ENCODE measurements at places on chromosomes 6 and 20.

DNA sequence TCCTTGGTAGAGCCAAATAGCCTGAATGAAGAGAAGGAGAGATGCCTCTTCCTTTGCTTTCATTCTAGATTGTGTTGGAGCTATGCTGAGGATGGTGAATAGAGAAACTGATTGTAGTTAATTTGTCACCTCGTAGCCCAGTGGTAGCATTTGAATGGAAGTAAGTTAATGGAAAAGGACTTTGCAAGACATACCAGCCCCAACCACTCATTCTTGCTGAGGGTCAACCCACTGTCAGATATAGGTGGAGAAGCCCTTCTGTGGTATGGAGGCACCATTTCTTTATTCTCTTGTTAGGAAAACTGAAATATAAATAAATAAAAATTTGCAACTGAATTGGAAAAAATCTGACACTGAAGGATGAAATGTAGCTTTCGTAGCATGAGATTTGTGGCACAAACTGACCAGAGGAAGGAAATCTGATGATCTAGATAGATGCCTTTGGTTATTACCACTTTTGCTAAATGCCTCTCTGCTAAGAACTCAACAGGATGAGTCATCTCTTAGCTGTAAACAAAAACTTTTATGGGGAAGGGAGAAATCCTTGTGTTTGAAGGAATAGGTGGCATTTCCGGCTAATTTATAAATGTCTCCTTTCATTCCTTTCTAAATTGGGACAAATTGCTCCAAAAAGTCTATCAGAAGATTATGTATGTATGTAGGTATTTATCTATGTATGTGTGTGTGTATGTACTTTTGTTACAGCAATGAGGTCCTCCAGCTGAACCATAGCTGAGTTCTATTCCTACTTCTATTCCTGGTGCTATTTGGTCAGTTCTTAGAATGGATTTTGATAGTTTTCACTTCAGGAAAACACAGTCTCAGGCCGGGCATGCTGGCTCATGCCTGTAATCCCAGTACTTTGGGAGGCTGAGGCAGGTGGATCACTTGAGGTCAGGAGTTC is 76.5 kb upstream of the SUPT3H start:
- no peak overlapping the region for H3K27ac ChIP-seq
- no peak overlapping the region for H3K4me3 ChIP-seq
- no peaks in the 10 kb centered on the region for H3K36me3 ChIP-seq
- H3K4me1 ChIP-seq: peaks cover 36% of the 10 kb centered on the region
- H3K27me3 ChIP-seq: no peaks in the 10 kb centered on the region
- DNase-seq: no peak

GRCh38 chr20:15909995-15910394 is 663.3 kb downstream of the KIF16B start:
- H3K4me3 ChIP-seq: no peak overlapping the region
- no peaks in the 10 kb centered on the region for H3K36me3 ChIP-seq
- no peak for DNase-seq

DNA sequence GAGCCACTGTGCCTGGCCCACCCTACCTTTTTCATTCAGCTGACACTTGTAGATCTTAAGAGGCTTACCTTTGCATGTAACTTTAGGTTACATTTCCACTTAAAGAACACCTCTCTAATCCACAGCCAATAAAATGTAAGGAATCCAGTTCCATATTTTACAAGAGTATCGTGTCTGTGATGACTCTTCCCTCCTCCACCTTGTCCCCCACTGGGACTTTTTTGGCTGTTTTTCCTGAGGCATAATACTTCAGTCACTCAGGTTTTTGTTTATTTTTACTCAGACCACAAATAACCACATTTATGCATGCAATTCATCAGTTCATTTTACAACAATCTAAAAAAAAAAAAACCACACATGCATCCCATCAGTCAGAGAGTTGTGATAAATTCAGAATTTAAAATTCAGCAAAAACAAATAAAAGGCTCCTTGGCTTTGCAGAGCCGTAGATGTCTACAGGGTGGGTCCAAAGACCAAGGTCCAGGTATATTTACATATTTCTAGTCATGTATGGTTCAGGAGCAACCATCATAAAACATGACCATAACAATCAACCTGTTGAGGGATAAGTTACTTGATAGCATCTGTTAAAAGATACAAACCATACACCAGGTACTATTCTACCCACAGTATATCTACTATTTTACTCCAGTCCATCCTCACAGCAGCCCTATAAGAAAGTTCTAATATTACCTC is 9.9 kb downstream of the ATXN1 start:
- no peaks in the 10 kb centered on the region for H3K27me3 ChIP-seq
- no peak overlapping the region for H3K27ac ChIP-seq
- H3K36me3 ChIP-seq: peaks cover 20% of the 10 kb centered on the region
- H3K4me1 ChIP-seq: no peaks in the 10 kb centered on the region
- H3K4me3 ChIP-seq: no peak overlapping the region
- DNase-seq: no peak

DNA sequence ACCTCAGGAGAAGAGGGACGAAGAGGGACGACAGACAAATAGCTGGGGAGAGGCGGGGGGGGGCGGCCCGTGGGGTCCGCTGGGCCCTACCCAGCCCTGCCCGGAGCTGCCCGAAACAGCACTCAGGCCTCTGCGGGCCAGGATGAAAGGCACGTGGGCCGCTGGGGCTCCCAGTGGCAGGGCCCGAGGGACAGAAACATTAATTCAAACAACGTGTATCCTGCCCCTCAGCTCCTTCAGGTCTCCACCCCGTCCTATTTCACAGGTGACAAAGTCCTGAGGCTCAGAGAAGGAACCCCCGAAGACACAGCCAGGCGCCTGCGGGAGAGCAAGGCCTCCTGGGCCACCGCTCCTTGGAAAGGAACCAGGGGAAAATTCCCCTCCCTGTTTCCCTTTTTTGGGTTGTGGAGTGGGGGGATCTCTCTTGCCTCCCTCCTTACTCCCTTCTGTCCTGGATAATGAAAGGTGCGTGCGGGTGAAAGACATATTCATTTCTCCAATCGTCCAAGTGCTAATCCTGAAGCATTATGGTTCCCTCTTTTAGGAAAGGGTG is 93.3 kb downstream of the RNASET2 start:
- peaks cover 10% of the 10 kb centered on the region for H3K4me1 ChIP-seq
- no peaks in the 10 kb centered on the region for H3K27me3 ChIP-seq
- H3K36me3 ChIP-seq: no peaks in the 10 kb centered on the region
- no peak overlapping the region for H3K27ac ChIP-seq
- no peak for DNase-seq

DNA sequence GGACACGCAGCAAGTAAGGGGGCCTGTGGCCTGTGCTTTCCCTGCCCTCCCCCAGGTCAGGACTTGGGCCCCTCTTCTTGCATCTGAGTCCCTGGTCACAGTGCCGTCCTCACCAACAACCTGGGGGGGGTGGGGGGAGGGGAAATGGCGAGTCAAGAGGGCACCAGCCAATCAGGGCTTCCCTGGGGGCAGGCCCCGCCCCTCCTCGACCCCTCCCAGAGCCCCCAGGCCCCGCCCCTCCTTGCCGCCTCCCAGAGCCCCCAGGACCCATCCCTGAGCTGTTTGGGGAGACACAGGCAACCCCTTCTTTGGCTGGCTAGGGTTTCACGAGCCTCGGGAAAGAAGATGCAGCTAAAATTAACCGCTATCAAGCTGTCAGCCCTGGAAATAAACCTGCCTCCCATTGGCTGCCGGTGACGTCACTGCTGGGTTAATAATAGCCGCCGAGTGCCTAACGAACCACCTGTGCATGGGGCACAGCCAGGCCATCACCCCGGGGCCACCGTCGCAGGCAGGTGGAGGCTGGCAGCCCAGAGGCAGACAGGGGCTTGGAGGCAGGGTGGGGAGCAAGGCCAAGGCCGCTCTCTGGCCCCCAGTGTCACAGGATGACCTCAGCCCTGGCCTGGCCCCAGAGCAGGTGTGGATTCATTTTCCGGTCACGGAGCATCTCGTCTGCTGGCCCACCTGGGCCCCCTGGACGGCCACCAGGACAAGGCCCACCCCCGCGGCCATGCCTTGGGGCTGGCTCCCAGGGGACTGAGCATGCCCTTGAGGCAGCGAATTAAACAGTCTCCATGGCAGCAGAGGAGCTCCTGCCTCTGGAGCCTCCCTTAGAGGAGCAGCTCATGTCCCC is 3.2 kb upstream of the EEF1A2 start:
- peaks cover 24% of the 10 kb centered on the region for H3K27me3 ChIP-seq
- H3K27ac ChIP-seq: no peak overlapping the region
- no peak overlapping the region for H3K4me3 ChIP-seq

DNA sequence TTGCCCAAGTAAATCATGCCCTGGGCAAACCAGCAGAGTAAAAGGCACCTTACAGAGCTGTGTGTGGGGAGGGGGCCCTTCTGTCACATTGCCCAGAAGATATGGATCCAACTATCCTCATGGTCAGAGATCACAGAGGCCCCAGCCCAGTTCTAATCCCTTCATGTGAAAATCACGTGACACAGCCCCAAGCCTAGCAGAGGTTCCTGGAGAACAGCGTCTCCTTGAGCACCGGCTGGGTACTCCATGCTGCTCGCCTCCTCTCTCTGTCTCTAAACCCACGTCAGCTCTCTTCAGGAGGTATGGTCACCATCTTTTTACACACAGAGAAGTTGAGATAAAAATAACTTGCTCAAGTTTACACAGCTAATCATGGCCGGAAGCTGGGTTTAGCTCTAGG is 230.2 kb downstream of the ANKRD60 start:
- H3K36me3 ChIP-seq: no peaks in the 10 kb centered on the region
- H3K27me3 ChIP-seq: no peaks in the 10 kb centered on the region
- H3K4me3 ChIP-seq: no peak overlapping the region
- no peak overlapping the region for H3K27ac ChIP-seq
- no peaks in the 10 kb centered on the region for H3K4me1 ChIP-seq

DNA sequence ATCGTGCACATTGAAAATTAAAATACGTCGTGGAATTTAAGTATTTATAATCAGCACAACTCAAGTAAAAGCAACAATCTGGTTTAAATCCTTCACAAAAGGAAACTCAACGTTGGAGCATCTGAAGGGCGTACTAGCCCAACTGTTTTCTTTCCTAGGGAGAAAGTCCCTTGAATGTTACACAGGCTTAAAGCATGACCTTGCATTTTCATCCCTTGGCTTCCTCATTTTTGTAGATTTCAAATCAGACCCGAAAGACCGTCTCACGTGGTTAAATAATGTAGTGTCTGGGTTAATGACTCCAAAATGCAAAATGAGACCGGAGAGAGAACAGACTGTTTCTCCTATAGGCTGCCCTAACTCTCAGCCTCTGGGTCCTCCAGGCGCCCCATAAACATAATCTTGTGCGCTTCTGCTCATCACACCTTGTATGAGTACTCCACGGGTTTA is 249.2 kb upstream of the RREB1 start:
- DNase-seq: no peak
- no peaks in the 10 kb centered on the region for H3K27me3 ChIP-seq
- H3K4me1 ChIP-seq: peaks cover 4% of the 10 kb centered on the region
- H3K36me3 ChIP-seq: no peaks in the 10 kb centered on the region
- H3K4me3 ChIP-seq: no peak overlapping the region
- no peak overlapping the region for H3K27ac ChIP-seq

DNA sequence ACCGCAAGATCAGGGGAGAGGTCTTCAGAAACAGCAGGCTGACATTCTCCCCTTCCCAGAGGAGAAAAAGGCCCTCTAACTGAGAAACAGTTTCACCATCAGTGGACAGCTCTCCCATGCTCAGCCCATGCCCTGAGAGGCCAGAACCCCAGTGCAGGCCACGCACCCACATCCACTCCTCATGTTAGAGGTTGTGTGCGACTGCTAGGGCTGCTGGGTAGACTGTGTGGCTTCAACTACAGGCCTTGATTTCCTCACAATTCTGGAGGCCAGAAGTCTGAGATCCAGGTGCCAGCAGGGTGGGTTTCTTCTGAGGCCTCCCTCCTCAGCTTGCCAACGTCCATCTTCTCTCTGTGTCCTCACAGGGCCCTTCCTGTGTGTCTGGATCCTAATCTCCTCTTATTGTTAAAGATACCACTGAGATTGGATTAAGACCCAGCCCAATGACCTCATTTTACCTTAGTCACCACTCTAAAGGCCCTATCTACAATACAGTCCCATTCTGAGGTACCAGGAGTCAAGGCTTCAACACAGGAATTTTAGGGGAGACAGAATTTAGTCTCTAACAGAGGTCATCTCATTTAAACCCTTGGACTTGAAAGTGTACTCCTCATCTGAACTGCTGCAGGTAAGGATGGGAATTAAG is 67.7 kb upstream of the CD93 start:
- no peaks in the 10 kb centered on the region for H3K27me3 ChIP-seq
- no peak for DNase-seq
- H3K4me1 ChIP-seq: no peaks in the 10 kb centered on the region
- H3K4me3 ChIP-seq: no peak overlapping the region

DNA sequence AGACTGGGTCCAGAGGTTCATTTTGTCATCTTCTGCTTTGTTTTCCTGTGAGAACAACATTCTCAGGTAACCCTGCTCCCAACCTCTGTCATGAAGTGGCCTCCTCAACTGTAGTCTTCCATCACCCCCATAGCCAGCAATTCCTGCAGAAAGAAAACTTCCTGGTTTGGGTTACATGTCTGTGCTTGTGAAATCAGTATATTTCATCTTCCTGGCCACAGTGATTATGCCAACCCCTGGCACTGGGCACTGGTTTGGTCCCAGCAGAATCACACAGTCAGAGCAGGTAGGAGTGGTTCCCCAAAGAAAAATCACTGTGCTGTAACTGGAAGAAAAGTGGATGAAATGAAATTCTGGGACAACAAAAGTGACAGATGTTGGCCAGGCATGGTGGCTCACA is 52.5 kb downstream of the CRYBG1 start:
- no peaks in the 10 kb centered on the region for H3K27me3 ChIP-seq
- no peak overlapping the region for H3K4me3 ChIP-seq
- H3K36me3 ChIP-seq: no peaks in the 10 kb centered on the region
- H3K27ac ChIP-seq: no peak overlapping the region
- DNase-seq: no peak

DNA sequence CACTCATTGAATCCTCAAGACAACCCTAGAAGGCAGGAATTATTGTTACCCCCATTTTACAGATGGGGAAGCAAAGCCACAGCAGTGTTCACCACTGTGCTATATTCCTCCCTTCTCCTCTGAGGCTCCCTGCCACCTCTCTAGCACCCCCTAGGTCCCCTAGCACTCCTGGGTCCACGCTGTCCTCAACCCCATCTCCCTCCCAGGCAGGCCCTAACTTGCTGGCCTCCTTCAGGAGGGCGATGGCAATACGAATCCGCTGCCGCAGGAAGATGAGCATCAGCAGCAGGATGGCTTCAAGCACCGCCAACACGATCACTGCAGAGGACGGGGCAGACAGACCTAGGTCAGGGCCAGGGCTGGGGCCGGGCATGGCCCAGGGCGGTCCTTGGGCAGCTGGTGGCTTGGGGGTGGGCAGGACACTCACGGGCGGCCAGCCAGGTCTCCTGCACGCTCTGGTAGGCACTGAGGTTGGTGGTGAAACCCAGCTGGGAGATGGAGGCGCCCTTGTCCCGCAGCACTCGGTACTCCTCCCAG is 7.8 kb upstream of the NEU1 start:
- H3K4me3 ChIP-seq: no peak overlapping the region
- no peak overlapping the region for H3K27ac ChIP-seq
- no peak for DNase-seq
- no peaks in the 10 kb centered on the region for H3K27me3 ChIP-seq
- no peaks in the 10 kb centered on the region for H3K4me1 ChIP-seq
